Fibroblast of lung (primary cell): ENCODE measurements at places on chromosomes 4 and X. TPM values are rescaled to one million over a fixed set of nuclear protein-coding genes. Genes with fewer than 3 reads are reported as not detected.

- peak within 1 kb of the TSS; percentile 54 for H3K27ac ChIP-seq
- H3K4me3 ChIP-seq = peak within 1 kb of the TSS; percentile 83
- peaks cover 5% of the 10 kb centered on the region for H3K27me3 ChIP-seq
- peaks cover 2% of the 10 kb centered on the region for H3K4me1 ChIP-seq
- peak; percentile 39 for DNase-seq
Measured at GRCh38 chrX:149631234-149632165, at the start of gene TMEM185A. Gene TMEM185A, minus strand, starts transcription at chrX:149631792. Its CDS starts 212 bp downstream, at chrX:149631580.

DNA sequence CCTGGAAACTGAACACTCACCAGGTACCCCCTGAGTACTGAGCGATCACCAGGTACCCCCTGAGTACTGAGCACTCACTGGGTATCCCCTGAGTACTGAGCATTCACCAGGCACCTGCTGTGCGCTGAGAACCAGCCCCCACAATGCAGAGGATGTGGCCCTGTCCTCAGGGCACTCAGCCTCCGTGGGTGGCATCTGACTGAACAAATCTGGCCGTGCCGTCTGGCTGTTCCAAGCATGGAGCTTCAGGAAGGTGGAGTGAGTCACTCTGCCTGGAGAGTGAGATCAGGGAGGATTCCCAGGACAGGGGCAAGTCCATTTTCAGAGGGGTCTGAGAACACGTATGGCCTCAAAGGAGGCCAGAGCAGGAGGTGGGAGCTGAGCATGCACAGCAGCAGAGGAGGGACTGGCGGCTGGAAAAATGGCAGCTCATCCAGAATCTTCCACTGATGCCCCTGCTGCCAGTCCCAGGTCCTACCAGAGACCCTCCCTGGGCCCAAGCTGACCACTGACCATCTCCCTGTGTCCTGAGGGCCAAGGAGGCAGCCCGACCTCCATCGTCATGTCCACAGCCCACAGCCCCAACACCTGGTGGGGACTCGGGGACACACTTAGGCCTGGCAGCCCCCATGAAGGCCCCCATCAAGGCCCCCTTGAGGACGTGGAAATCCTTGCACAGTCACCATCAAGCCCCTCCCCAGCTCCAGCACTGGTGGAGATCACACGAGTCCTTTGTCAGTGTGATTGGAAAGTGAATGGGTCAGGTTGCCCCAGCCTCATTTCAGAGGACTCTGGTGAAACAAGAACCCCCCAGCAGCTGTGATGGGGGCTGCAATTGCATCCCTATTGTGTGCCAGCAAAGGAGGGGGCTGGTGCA, 94.1 kb downstream of the HMX1 start:
- no peak overlapping the region for H3K27ac ChIP-seq
- H3K4me1 ChIP-seq = no peaks in the 10 kb centered on the region
- H3K36me3 ChIP-seq = no peaks in the 10 kb centered on the region
- no peak overlapping the region for H3K4me3 ChIP-seq

DNA sequence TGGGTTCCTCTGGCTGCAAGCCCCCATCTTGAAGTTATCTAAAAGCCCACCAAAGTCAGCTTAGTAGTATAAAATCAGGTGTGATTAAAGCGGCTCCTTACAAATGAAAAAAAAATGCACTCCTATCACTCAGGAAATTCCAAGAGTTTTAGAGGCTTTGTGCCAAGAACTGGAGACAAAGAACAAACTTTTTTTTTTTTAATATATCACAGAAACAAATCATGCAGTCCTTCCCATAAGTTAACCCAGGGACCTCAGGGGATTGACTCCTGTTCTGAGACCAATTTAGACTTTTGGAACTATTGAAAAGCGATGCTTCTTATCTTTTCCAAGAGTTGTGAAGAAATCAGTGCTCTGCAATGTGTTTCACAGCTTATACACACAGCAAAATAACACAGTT, 53.6 kb downstream of the HHIP start:
- no peak for DNase-seq
- H3K27ac ChIP-seq = no peak overlapping the region
- peaks cover 4% of the 10 kb centered on the region for H3K4me1 ChIP-seq
- no peaks in the 10 kb centered on the region for H3K36me3 ChIP-seq
- H3K27me3 ChIP-seq = no peaks in the 10 kb centered on the region

DNA sequence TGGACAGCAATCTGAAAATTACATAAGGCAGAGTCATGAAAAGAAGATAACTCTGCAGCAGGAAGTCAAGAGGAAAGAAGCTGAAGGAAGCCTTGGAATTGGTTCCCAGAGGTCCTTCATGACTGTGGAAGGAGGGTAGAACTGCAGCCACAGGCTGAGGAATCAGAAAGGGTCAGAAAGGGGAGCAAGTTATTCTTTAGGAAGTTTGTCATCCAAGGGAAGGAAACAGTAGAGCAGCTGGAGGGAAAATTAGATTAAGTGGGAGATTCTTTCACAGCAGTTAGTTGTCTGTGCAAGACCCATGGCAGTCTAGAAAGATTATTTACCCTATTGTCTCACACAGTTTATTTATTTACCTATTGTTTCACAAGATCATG, 9.3 kb upstream of the ADH1C start:
- H3K4me3 ChIP-seq = no peak overlapping the region
- DNase-seq = no peak

DNA sequence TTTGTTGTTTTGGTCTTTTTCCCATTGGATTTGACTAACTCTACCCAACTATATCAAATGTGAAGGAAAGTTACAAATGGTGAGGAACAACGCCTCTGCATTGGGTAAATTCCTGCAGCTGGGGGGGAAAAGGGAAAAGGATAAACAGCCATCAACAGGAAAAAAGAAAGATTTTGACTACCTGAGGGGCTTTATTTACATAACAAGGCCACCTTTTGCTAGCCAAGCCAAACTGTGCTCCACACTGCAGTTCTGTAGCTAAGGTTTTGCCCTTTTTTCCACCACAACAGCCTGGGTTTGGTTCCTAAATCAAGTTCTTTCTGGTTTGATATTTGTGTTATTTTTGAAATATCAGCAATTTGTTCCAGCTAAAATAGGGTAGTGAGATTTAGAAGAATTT, 40.8 kb downstream of the RHOXF2B start:
- H3K4me3 ChIP-seq = no peak overlapping the region
- H3K27me3 ChIP-seq = no peaks in the 10 kb centered on the region
- no peak for DNase-seq

- no peak overlapping the region for H3K4me3 ChIP-seq
- no peaks in the 10 kb centered on the region for H3K27me3 ChIP-seq
- no peaks in the 10 kb centered on the region for H3K4me1 ChIP-seq
- no peaks in the 10 kb centered on the region for H3K36me3 ChIP-seq
- no peak overlapping the region for H3K27ac ChIP-seq
- peak; percentile 48 for DNase-seq
Measured at GRCh38 chr4:56727150-56727549, 46.1 kb upstream of the HOPX start.

- no peaks in the 10 kb centered on the region for H3K27me3 ChIP-seq
- DNase-seq = no peak
- no peak overlapping the region for H3K27ac ChIP-seq
- no peaks in the 10 kb centered on the region for H3K36me3 ChIP-seq
- no peaks in the 10 kb centered on the region for H3K4me1 ChIP-seq
Measured at GRCh38 chrX:145410622-145411021, 163.3 kb downstream of the SPANXN1 start.

DNA sequence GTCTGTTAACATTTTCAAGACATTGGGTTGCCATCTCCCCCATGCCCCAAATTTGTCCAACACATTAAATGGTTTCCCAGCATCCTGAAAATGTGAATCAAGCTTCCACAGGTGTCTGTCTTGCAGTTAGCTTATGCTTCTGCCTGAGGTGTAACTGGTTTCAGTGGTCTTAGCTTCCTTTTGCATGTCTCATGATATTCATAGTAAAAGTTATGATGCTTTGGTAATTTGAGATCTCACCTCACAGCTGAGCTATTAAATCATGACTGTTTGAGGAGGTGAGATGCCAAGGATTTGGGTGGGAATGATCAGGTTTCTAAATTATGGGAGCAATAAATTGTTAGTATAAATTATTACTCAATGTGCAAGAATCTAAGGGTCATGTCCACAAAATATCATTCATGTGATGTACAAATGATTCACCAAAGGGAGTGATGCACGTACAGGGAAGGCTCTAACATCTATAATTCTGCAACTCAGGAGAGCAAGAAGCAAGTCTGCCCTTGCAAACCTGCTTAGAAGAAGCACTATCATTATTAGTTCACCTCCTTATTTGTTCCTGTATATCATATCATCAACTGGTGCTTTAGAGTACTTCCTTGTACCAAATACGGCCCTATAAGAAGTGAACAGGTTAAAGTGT, 17.1 kb upstream of the RAI2 start:
- H3K4me3 ChIP-seq = no peak overlapping the region
- no peak for DNase-seq
- no peaks in the 10 kb centered on the region for H3K27me3 ChIP-seq

- H3K4me3 ChIP-seq = no peak overlapping the region
- no peak for DNase-seq
- H3K36me3 ChIP-seq = no peaks in the 10 kb centered on the region
- peaks cover 2% of the 10 kb centered on the region for H3K27me3 ChIP-seq
- no peaks in the 10 kb centered on the region for H3K4me1 ChIP-seq
- no peak overlapping the region for H3K27ac ChIP-seq
Measured at GRCh38 chrX:72115380-72115779, 16.3 kb downstream of the RTL5 start.

GRCh38 chr4:15349531-15349935, 78.3 kb upstream of the C1QTNF7 start:
- H3K27ac ChIP-seq = no peak overlapping the region
- H3K4me1 ChIP-seq = peaks cover 1% of the 10 kb centered on the region
- H3K36me3 ChIP-seq = no peaks in the 10 kb centered on the region
- H3K4me3 ChIP-seq = no peak overlapping the region
- peak; percentile 27 for DNase-seq

DNA sequence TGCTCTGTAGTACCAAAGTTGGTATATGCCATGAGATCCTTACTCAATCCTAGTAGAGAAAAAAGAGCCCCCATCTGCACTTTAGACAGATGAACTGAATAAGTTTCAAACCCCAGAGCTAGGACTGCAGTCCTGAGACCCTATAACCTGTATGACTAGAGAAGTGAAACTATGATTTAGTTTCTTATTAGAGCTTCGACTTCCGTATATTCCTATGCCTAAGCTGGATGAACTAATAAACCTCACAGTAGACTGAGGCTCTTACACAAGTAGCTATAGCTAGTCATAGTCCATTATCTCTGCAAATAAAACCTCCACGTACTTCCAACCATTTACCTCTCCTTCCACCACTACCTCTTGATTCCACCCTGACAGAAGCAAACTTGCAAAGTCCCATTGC, 6.3 kb upstream of the OTUD4 start:
- H3K4me1 ChIP-seq = no peaks in the 10 kb centered on the region
- H3K4me3 ChIP-seq = no peak overlapping the region
- no peak overlapping the region for H3K27ac ChIP-seq

DNA sequence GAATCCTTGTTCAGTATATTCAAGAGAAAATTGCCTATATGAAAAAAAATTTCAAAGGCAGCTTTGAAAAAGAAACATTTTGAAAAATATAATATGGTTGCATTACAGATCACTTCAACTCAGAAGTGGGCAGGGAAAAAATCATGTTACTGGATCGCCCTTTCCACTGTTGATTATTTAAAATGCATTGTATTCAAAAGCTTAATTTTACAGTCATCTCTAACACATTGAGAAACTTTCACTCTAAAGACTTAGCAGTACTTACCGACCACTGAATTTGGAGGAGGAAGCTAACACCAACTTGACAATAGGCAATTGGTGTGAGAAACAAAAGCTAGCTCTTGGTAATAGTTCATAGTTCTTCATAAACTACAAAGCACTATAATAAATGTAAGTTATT, 101.9 kb downstream of the CEP135 start:
- H3K27ac ChIP-seq = no peak overlapping the region
- peaks cover 2% of the 10 kb centered on the region for H3K4me1 ChIP-seq
- no peak overlapping the region for H3K4me3 ChIP-seq
- H3K27me3 ChIP-seq = no peaks in the 10 kb centered on the region
- no peak for DNase-seq
- H3K36me3 ChIP-seq = no peaks in the 10 kb centered on the region

DNA sequence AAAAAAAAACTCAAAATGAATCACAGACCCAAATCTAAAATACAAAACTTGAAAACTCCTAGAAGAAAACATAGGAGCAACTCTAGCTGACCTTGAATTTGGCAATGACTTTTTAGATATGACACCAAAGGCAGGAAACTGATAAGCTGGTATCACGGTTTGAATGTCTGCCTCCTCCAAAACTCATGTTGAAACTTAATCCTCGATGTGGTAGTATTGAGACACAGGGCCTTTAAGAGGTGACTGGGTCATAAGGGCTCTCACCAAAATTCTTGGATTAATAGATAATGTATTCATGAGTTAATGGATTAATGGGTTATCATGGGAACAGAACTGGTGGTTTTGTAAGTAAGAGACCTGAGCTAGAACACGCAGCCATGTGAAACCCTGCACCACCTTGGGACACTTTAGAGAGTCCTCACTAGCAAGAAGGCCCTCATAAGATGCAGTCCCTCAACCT, 40.5 kb downstream of the FRYL start:
- DNase-seq = no peak
- no peaks in the 10 kb centered on the region for H3K27me3 ChIP-seq
- no peaks in the 10 kb centered on the region for H3K4me1 ChIP-seq
- no peaks in the 10 kb centered on the region for H3K36me3 ChIP-seq
- H3K27ac ChIP-seq = no peak overlapping the region
- no peak overlapping the region for H3K4me3 ChIP-seq

DNA sequence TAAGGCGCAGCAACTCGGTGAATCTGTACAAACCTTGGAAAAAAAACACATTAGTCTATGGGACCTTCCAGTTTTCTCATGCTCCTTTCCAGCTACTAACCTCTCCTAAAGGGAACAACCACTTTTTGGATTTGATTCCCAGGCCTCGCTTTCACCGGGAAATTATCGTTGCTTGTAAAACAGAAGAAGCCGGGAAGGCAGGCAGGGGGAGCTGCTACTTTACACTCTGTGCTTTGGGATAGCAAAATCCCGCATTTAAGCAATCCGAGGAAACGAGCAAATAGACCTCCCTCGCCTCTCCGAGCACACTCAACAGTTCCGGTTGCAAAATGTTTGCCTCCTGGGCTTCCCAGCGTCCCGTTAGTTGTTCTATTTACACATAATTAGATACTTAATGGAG, 1.2 kb downstream of the CD38 start:
- peak overlapping the region; percentile 68 for H3K4me3 ChIP-seq
- H3K36me3 ChIP-seq = no peaks in the 10 kb centered on the region
- H3K4me1 ChIP-seq = no peaks in the 10 kb centered on the region
- H3K27ac ChIP-seq = no peak overlapping the region
- peaks cover 24% of the 10 kb centered on the region for H3K27me3 ChIP-seq

- no peak overlapping the region for H3K4me3 ChIP-seq
- peak; percentile 11 for DNase-seq
- no peaks in the 10 kb centered on the region for H3K27me3 ChIP-seq
- H3K27ac ChIP-seq = no peak overlapping the region
Measured at GRCh38 chrX:96619588-96619987, 65.1 kb upstream of the DIAPH2 start.

- DNase-seq = peak; percentile 13
- H3K4me3 ChIP-seq = no peak overlapping the region
- no peak overlapping the region for H3K27ac ChIP-seq
- H3K27me3 ChIP-seq = no peaks in the 10 kb centered on the region
- peaks cover 11% of the 10 kb centered on the region for H3K4me1 ChIP-seq
- peaks cover 3% of the 10 kb centered on the region for H3K36me3 ChIP-seq
Measured at GRCh38 chr4:119032921-119033685, 102.5 kb upstream of the MYOZ2 start.

The SSX4B gene
- total RNA-seq = not detected in 2 replicates

The STX18 gene
- total RNA-seq = 22.6 and 27.4 TPM in 2 replicates

The SLC6A8 gene
- 9.8 and 11.1 TPM in 2 replicates for total RNA-seq

The DDX53 gene
- total RNA-seq = not detected in 2 replicates

The SSX3 gene
- total RNA-seq = not detected in 2 replicates
